Activated CD4-positive, alpha-beta T cell treated with anti-CD3 and anti-CD28 coated beads for 24 hours (primary cell): ENCODE measurements at places on chromosomes 5 and 9.
A peak's percentile ranks its signal among the peaks of the same experiment; 100 is the strongest.

- peak; percentile 79 for DNase-seq
Measured at GRCh38 chr9:137046088-137046787, at the start of gene NPDC1. Gene NPDC1, minus strand, starts transcription at chr9:137046177. Its CDS starts 188 bp downstream, at chr9:137045989.

DNA sequence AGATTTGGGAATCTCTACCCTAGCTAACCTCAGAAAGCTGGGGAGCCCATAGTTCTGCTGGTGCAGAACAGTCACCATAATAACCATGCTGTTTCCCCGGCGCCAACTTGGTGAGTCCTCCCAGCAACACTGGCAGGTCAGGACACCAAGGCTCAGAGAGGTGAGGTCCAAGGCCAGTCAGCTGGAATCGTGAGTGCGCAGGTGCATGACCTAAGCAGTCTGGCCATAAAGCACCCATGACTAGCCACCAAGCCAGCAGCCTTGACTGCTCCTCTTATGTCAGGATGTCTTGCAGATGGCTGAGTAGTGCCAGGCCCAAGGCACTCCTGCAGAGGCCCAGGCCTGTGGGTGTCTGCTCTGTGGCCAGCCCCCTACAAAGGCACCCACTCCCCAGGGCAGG lies 2.6 kb downstream of the RNF44 start:
- no peak for DNase-seq

- DNase-seq = no peak
Measured at GRCh38 chr5:176812269-176813259, 2.2 kb downstream of the UNC5A start.

DNA sequence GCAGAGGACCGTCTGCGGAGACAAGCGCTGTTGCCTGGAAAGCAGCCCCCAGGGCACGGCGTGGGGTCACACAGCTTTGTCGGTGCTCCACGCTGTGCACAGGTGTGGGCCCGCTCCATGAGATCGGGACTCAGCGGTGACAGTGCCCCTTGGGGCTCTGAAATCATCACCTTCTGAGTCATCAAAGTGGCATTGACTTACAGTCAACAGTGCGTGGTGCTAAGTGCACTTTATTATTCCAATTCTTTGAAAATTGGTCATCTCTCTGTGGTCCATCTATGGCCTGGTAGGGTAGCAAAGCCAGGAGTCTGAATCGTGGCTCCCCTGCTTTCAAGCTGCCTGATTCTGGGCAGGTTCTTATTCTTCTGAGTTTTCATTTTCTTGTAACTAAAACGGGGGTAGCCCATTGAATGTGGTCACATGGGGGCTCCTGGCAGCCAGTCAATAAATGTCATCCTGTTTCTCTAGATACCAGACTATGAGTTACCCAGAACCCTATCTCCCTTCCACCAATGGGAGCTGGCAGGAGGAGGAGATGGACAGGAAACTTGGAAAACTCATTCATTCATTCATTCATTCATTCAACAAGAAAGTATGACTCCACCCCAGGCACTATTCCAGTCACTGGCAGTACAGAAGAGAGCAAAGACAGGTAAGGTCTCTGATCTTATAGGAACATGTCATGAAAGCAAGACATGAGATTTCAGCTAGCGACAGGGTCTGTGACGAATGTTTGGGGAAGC lies 20.3 kb upstream of the UNC5A start:
- no peak for DNase-seq

GRCh38 chr5:155408465-155408864 lies 394.9 kb downstream of the KIF4B start:
- no peak for DNase-seq

GRCh38 chr5:156329171-156329611 lies 2.2 kb downstream of the SGCD start:
- no peak for DNase-seq

DNA sequence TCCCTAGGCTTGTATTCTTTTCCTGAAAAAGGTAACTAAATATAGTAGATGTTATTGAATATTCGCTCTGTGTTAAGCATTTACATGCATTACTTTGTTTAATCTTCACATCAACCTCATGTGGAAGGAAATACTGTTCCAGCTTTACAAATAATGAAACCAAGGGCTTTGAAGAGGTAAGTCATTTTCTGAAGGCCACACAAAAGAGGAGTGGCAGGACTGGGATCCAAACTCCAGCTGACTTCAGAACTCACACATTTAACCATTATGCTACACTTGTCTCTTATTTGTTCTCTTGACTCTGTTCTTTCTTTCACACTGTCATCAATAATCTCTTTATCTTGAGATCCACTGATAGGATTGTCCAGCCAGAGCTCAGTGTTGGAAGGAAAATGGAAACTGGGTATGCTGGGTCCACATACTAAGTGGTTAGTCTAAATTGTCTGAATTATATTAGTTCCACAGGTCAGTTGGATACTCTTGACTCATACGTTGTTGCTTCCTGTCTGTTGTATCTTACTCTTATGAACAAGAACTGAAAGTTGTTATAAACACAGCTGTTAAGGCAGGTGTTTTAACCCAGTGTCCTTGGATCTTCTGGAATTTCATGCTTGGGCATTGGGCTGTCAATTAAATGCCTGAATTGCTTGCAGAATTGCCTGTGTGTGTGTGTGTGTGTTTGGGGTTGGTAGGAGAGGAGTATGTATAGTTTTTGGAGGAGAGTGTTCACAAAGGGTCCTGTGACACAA lies 65.6 kb downstream of the TLE4 start:
- DNase-seq = no peak

GRCh38 chr5:95841914-95842812 lies 19.6 kb upstream of the GLRX start:
- DNase-seq = no peak

GRCh38 chr5:148469501-148469935 lies 85.8 kb downstream of the FBXO38 start:
- no peak for DNase-seq

DNA sequence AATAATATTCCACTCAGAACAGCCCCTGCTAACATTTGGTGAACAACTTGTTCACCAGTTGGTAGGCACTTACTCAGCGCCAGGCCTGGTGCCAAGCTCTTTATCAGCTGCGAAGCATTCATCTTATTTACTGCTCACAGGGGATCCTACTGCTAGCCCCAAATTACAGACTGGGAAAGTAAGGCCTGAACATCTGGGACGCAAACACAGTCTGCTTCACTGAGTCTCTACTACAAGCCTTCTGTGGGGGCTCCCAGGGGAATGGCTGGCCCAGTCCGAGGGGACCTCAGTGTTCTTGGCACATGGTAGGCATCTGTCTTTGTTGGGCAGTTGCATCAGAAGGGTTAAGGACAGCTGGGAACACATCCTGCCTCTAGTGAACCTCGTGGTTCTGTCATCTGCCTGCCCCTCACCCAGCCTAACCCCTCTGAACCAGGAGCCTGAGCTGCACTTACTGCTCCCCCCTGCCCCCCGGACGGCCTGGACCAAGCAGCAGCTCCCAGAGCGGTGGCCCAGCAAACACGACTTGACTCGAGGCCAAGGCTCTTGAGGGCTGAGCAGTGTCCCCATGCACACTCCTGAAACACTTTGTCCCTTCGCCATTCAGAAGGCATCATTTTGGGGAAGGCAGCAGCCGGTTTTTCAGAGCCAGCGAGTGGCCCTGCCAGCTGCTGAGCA lies at the start of gene PHYHD1:
Gene PHYHD1 (plus strand): TSS at position 602 of the 678 bp plus-strand sequence. CDS start 1,342 bp downstream, outside the sequence.
- DNase-seq = no peak

DNA sequence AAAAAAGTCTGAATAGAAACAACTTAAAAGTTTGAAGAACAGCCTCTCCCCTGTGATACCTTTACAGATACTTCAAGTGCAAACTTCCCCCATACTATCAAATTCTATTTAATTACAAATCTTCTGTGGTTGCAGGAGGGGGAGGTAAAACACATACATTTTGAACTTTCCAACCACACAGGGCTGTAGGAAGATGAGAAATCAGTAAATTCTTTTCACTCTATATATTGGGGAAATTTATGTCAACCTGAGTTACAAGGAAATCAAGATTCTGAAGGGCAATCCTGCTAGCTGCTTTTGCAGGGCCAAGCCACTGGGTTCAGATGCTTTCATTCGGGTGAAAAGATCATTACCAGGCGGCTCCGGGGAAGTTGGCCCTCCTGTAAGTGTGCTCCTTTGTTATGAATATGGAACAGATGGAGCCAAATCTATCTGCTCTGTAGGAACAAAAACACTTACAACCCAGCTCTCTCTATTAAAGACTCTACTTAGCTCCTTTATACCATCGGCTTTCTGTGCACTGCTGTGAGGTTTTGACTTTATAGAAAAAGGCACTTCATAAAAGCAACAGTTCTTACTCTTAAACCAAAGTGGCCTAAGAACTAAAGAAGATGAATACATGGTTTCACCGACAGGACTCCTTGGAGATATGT lies 269.1 kb downstream of the EFNA5 start:
- DNase-seq = no peak

GRCh38 chr5:122195802-122196394 lies 66.6 kb downstream of the ZNF474 start:
- DNase-seq = no peak

DNA sequence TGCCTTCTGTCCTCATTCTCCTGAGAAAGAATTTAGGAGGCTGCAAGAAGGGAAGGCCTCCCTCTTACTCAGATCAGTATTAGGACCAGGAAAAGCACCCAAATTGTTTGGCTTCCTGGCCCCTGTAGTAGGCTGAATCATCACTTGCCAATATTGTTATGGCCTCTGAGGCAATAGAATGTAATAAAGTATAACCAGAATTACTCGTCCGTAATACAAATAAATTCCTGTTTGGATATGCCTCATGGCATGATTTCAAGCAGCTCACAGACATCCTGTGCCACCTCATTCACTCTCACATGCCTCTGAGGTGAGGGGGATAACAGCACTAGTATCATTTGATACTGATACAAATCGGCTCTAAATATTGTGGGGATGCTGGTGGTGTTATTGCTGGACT lies 427.3 kb downstream of the ISL1 start:
- DNase-seq = no peak

DNA sequence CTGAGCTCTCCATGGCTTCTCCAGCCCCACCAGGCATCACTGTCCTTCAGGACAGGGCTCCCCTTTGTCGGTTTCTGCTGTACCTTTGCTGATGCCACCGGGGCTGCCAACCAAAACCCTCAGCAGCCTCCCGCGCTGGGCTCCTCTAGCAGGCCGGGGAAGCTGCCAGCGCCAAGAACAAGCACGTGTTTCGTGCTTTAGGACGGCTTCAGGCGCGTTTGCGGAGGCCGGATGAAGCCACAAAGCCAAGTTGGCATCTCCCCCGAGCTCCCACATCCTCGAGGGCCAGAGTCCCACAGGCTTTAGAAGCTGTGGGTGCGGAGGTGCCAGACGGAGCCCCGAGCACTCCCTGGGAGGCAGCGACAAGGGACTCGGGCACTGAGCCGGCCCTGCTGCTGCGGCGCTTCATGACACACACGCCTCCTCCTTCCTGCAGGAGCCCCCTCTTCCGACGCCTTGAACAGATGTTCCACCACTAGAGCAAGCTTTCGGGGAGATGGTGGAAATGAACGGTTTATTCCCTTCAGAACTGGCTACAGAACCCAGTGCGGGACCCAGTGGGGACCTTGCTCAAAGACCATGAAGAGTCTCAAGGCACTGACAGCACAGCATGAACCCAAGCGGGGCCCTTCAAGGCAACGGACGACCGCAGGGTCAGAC lies 36.7 kb downstream of the SARDH start:
- DNase-seq = no peak

GRCh38 chr5:35313291-35313690 lies 83.0 kb upstream of the PRLR start:
- DNase-seq = no peak

GRCh38 chr9:90099262-90099963 lies 494.6 kb downstream of the GADD45G start:
- no peak for DNase-seq

- no peak for DNase-seq
Measured at GRCh38 chr9:99241106-99241505, 19.0 kb downstream of the SEC61B start.

DNA sequence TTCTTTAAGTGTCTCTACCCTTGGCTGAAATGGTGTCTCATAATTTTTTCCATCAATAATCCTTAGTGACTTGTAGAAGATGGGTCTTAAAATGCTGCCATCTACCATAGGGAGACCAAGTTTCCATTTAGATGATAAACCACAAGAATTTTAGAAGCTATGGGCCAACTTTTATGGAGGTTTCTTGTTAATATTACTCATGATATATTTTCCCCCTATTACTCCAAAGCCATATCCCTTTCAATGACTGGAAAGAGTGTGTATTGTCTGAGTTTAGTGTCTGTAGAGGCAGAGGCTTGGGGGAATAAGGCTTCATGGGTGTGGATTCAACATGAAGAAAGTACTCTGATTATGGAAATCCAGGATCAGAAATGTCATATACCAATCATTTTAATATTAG lies 507.3 kb upstream of the TNC start:
- DNase-seq = no peak

GRCh38 chr9:101711330-101711941 lies 27.0 kb downstream of the GRIN3A start:
- peak; percentile 4 for DNase-seq

- no peak for DNase-seq
Measured at GRCh38 chr9:71218774-71219173, 97.4 kb upstream of the TRPM3 start.

GRCh38 chr9:94681508-94681907 lies 42.2 kb upstream of the FBP1 start:
- peak; percentile 36 for DNase-seq

GRCh38 chr5:11153670-11154382 lies 392.8 kb upstream of the DAP start:
- no peak for DNase-seq

GRCh38 chr5:36740259-36740898 lies 134.0 kb downstream of the SLC1A3 start:
- DNase-seq = no peak

DNA sequence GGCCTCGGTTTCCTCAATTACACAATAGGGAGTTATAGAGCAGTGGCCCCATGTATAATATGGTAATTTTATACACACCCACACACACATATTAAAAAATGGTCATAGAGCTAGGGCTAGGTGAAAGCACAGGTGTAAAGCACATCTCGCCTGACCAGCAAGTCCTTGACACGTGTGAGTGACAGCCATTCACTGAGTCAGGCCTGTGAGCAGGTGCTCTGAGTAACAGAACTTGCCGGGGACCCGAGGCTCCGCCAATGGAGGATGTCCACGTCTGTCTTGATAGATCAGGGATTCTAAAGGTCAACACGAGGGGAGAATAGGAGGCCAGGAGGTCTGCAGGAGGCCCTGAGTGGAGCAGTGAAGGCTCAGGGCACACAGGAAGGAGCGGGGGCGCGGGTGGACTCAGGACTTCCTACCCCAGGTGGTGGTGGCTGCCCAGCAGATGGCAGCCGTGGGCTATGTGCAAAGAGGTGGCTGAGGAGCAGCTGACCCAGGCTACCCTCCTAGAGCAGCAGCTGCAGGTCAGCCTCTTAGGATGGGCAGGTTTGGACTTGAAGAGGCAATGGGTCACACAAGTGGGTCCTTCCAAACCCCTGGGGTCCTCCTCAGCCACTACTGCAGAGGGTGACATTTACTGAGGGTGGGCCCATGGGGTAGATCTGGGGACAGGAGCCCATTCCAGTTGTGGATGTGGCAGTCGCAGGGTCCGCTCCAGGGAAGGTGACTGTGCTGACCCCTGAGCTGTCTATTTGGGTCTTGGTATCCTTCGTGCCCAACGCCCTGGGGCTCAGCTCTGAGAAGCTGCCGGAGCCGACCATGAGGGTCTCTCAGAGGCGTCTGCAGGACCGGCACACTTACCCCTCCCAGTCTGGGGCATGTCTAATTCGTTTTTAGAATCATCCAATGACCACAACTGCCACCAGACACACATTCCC lies 45.9 kb downstream of the PRRT1B start:
- DNase-seq = peak; percentile 69

- DNase-seq = no peak
Measured at GRCh38 chr5:167819406-167819805, 472.0 kb upstream of the WWC1 start.
